RPMI7951 (cell line): ENCODE measurements at places on chromosomes 6 and 20. TPM values are rescaled to one million over a fixed set of nuclear protein-coding genes. Genes with fewer than 3 reads are reported as not detected.

The CALHM4 gene
- total RNA-seq, result not detected in 2 replicates

The FAM209B gene
- not detected in 2 replicates for total RNA-seq

DNA sequence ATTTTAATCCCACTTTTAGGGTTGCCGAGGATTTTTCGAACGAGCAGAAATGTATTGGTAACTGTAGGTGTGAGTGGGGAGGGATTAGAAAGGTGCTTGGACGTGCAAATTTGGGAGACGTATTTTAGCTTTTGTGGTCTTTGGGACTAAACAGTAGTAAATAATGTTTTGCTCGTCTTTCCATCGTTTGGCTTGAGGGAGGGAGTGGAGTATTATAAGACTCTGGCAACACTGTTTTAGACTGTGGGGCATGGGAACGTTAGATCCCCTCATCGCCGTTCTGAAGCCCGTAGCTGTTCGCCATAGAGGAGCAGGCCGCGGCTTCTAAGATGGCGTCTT lies 2.8 kb downstream of the BRD2 start:
- DNase-seq, result no peak

DNA sequence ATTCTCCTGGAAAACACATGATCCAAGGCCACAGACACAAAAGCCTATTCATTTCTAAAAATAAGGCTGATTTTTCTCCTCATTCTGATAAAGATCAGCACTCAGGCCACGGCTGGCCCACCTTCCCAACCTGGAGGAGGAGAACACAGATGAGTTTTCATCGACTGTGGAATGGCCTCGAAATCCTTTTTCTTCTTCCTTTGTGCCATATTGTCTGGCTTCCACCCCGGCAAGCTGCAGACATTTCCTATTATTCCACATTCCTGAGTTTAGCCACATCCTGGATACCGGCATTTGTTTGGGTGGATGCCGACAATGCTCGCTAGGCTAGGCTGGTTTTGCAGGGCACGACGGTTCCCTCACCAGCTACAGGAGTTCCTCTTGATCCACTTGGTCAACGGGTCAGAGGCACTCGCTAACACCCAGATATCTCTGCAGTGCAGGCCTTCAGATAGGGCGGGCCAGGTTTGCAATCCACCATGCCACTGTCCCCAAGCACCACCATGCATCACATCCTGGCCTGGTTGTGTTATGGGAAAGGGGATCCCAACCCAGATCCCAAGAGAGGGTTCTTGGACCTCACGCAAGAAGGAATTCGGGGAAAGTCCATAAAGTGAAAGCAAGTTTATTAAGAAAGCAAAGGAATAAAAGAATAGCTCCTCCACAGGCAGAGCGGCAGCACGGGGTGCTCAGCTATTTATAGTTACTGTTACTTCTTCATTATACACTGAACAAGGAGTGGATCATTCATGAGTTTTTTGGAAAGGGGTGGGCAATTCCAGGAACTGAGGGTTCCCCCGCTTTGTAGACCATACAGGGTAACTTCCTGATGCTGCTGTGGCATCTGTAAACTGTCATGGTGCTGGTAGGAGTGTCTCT lies 4.2 kb upstream of the CTSZ start:
- DNase-seq, result peak; percentile 99

DNA sequence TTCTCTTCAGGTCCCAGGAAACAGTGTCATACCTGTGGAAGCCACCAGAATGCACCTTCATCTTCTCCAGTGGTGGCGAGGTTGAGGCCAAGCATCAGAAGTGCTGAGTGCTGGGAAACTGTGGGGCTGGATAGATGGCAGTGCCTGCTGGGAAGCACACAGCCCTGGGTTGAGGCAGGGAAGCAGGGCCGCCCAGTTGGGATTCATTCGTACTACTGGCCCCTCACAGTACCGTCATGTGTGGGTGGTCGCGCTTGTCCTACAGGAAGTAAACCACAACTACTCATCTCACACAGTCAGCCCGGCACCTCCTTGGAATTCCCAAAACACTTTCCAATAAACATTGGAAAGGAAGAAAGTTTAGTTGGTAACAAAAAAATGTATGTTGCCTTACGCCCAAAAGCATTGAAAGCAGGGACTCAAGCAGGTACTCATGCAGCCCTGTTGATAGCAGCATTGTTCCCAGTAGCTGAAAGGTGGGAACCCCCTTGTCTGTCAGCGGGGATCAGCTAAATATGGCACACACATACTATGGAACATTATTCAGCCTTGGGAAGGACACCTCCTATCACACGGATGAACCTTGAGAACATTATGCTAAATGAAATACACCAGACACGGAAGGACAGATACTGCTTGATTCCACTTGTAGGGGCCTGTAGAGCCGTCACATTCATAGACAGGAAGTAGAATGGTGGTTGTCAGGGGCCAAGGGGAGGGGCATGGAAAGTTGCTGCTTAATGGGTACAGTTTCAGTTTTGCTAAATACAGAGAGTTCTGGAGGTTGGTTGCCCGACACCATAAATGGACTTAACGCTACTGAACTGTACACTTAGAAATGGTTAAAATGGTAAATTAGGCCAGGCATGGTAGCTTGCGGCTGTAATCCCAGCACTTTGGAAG lies 162.7 kb downstream of the MTHFD1L start:
- DNase-seq, result no peak

- no peak for DNase-seq
Measured at GRCh38 chr6:104829183-104829958, 30.3 kb downstream of the HACE1 start.

- no peak for DNase-seq
Measured at GRCh38 chr20:37401282-37401929, 55.5 kb downstream of the SRC start.

DNA sequence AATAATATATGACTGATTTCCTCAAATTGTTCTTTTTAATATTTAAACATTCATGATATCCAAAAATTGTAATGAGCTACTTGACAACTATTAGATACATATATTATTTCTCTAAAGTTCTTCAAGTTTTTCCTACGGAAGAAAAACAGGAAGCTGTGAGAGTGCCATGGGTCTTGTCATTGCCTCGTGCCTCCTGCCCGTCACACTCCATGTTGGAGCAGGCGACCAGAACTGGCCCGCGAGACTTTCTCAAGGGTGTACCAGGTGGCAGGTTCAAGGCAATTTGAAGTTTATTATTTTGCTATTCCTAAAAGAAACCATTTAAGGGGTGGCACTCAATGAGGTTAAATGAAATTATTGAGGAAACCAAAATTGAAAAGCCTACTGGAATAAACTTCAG lies 337.2 kb downstream of the HACE1 start:
- no peak for DNase-seq
